ENCODE measurements at places on chromosomes 6 and 20.

GRCh38 chr20:4688305-4688704 is 33.4 kb upstream of the PRND start:
- no peak for DNase-seq

DNA sequence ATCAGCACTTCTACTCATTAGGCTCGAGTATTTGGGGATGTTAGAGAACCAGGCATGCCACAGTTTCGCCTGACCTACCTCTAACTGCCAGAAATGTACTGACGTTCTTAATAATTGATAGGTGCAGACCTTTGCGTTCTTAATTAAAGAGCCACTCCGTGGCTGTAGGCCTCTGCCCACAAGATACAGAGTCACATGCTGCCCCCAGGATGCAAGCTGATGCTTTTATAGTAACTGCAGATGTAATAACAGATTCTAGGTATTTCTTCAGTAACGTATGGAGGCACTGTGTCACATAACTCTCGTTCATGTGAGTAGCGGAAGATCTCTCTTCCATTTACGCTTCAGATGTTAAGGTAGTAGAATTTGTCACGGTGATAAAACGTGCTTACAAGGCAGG is 113.2 kb downstream of the RPP40 start:
- DNase-seq = no peak

GRCh38 chr6:92757925-92758324 is 661.4 kb downstream of the EPHA7 start:
- DNase-seq = no peak

DNA sequence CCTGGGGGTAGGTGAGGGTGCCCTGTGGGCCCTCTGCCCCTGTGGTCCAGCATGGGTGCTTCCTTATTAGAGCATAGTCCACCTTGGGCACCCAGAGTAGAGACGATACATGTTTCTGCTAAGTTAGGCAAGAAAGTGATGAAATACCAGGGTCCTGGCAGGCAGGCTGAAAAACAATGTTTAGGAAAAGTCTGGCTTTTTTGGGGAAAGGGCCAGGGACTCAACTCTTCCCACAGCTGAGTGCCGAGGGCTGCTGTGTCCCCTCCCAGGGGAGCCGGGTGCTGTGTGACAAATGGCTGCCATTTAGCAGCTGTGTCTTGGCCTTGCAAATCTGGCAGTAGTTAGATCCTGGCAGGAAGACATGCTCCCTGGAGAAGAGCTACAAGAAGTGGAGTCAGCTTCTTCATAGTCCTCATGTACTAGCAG is 61.5 kb downstream of the RREB1 start:
- DNase-seq = no peak

GRCh38 chr20:63096681-63097335 is 90.0 kb upstream of the BHLHE23 start:
- DNase-seq = no peak

DNA sequence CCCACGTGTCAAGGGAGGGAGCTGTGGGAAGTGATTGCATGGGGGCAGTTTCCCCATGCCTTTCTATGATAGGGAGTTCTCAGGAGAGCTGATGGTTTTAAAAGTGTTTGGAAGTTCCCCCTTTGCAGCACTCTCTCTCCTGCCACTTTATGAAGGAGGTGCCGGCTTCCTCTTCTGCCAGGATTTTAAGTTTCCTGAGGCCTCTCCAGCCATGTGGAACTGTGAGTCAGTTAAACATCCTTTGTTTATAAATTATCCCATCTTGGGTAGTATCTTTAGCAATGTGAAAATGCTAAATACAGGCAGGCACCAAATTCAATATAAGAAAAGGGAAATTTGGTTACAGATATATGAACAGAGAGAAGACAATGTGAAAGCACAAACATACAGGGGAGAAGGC is 96.4 kb upstream of the EPHA7 start:
- DNase-seq = no peak

- no peak for DNase-seq
Measured at GRCh38 chr6:164640956-164641355, 668.4 kb downstream of the C6orf118 start.

DNA sequence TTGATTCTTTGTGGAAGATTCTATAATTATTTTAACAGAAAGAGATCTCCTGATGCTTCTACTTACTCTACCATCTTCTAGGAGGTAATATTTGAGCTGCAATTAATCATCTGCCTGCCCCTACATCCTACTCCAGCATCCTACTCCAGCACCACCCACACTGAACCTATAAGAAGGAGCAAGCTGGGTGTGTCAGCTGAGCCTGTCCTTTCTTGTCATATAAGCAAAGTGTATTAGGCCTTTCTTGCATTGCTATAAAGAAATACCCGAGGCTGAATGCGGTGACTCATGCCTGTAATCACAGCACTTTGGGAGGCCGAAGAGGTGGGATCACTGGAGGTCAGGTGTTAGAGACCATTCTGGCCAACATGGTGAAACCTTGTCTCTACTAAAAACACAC is 84.2 kb upstream of the ARG1 start:
- no peak for DNase-seq

GRCh38 chr6:156984178-156984738 is 207.1 kb downstream of the ARID1B start:
- no peak for DNase-seq

DNA sequence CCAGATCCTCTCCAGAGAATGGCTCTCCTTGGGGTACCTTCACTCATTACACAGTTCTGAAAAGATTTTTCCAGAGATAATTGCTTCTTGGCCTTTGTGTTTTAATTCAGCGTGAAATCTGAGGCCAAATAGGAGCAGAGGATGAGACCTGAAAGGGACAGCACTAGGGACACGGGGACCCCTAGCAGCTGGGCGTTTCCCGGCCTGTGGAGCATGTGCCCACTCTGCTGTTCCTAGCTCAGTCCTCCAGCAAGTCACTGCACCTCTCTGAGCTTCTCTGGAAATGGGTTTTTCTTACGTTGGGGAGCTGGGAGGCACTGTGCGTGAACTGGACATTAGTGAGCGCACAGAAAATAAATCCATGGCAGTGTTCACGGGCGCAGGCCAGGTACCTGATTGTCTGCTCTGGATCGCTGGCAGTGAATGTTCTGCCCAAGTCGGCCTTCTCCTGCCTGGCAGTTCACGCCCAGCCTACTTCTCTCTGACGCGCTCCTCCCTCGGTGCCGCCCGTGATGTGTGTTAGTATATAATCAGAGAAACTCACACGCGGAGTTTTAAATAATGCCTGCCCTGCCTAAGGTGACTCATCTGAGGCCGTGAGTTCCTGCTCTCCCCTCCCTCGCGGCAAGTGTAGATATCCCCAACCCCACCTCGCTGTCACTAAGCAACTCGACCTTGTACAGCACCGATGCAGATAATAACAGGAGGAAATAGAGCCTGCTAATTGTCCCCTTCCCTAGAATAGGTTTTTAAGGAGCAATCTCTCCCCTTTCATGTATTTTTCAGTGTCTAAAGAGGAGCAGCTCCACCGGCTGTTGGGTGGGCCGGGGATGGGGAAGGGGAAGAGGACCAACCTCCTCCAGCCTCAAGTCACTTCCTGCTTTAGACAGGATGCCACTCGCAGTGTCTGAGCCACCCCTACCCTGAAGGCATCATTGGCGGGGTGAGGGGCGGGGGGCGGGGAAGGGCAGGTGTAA is 2.7 kb upstream of the TUBB2A start:
- peak; percentile 90 for DNase-seq

DNA sequence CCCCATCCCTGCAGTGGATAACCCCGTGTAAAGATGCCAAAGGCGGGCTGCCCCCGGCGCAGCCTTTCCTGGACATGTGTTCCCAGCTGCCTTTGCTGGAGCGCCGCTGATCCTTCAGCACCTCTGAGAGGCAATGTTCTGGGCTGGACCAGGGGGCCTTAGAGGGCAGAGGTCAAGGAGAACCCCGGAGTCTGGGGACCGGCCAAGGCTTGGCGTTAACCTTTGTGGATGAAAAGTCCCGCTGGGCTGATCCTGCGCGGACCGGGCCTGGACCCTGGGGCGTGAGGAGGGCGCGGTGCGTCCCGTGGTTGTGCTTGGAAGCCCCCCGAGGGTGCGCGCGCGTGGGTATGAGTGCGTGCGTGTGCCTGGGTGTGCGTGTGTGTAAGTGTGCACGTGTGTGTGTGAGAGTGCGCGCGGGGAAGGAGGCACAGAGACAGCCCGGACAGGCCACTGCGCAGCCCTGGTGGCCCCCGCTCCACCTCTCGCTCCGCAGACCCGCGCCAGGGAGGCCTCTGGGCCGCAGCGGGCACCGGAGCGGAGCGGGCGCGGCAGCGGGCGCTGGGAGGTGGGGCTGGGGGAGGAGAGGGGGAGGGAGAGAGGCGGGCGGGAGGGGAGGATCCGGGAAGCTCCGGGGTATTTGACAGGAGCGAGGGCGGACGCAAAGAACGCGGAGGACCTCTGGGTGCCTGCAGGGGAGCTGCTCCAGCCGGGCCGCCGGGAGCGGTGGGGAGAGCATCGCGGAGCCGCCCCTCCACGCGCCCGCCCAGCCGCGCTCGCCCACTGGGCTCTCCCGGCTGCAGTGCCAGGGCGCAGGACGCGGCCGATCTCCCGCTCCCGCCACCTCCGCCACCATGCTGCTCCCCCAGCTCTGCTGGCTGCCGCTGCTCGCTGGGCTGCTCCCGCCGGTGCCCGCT is at the start of gene SMOC2:
TSS of gene SMOC2 (plus strand) at position 665 of the 914 bp plus-strand sequence. CDS start at position 852, 187 bp downstream.
- no peak for DNase-seq

DNA sequence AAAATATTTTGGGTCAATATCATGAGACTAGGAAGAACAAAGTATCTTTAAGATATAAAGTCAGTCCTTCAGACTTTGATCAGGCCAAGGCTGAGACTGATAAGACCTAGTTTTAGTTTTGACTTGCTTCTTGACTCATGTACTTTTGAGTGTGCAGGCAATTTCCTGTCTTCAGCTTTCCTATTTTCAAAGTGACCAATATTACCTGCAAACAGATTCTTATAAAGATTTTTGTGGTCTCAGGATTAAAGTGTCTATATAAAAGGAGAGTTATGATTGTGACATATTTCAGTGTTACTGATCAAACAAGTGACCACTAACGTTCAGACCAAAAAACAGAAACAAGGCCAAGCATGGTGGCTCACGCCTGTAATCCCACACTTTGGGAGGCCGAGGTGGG is 36.0 kb upstream of the AKIRIN2 start:
- DNase-seq = no peak

DNA sequence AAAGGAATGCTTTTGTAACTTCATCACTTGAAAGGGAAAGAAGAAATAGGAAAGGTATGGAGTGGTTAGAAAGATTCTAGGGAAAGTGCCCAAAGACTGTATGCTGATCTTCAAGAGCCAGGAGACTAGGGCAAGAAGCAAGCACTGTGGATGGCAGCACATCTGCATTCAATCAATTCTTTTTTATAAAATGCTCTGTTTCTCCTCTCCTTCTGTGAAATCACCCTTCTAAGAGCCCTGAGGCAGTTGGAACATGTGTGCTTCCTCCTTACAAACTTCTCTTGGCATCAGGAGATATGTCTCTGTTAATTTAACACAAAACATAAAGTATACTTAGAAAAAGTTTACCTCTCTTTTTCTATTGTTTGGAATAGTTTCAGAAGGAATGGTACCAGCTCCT is 1162.2 kb upstream of the GJE1 start:
- DNase-seq = no peak

- DNase-seq = no peak
Measured at GRCh38 chr6:145530454-145530853, 204.9 kb downstream of the EPM2A start.

GRCh38 chr6:710601-711571 is 17.9 kb upstream of the EXOC2 start:
- no peak for DNase-seq

GRCh38 chr6:135738636-135739035 is 112.9 kb upstream of the PDE7B start:
- no peak for DNase-seq

GRCh38 chr20:5172167-5172601 is 45.4 kb downstream of the CDS2 start:
- DNase-seq = no peak

- no peak for DNase-seq
Measured at GRCh38 chr6:137811121-137811915, 55.7 kb upstream of the TNFAIP3 start.

DNA sequence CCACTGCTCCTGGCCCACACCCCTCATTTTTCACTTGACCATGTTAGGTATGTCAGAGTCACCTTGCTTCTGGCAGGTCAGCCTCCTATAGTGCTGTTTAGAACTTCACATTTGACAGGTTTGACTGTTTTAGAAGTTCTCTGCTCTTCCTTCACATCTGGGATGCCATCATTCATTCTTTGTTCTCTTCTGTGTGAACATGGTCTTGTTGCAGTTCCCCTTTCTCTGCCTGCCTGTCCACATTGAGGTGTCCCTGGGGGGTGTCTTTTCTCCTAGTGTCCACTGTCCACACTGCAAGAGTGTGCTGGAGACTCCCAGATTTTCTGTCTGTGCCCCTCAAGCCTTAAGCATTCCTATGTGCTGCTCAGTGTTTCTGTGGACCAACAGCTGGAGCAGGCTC is 89.5 kb downstream of the JARID2 start:
- DNase-seq = no peak

GRCh38 chr6:25324066-25324762 is 45.0 kb downstream of the CARMIL1 start:
- no peak for DNase-seq

- no peak for DNase-seq
Measured at GRCh38 chr6:86028776-86029175, 386.1 kb upstream of the SYNCRIP start.

GRCh38 chr6:144660561-144661115 is 375.5 kb downstream of the UTRN start:
- no peak for DNase-seq

DNA sequence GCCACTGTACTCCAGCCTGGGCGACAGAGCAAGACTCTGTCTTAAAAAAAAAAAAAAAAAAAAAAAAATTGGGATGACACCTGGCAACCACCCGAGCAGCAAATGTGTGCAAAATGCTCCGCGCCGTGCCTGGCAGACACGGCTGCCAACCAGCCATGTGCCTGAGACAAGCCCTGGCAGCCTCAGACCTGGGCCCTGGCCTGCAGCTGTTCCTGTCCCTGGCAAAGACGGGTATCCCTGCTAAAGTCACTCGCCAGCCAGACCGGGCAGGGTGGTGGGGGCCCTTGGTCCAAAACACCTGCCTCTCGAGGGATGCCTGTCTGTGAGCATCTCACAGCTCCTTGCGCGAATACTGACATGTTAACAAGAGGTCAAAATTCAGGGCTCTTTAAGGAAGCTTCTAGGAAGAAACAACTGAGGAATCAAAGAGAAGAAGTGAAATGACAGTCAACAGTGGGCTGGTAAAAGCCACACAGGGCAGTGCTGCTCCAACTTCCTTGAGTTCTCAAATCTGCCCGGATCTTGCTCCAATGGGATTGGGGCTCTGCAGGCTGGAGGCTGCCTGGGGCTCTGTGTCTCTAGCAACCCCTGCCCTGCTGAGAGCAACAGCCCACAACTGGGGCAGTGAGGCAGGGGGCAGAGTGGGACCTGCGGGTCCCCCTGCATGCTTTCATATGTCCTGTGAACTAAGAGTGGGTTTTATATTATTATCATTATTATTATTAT is 53.4 kb downstream of the SYTL3 start:
- no peak for DNase-seq

- DNase-seq = no peak
Measured at GRCh38 chr6:128139519-128139918, 238.7 kb upstream of the THEMIS start.

Measured in hematopoietic multipotent progenitor cell treated with erythropoietin and hydrocortisone succinate and interleukin-3 and kit ligand, for 15 days (in vitro differentiated cells).